HT-29 (cell line): ENCODE measurements at places on chromosomes 11 and 22. TPM values are rescaled to one million over a fixed set of nuclear protein-coding genes. Genes with fewer than 3 reads are reported as not detected.

GRCh38 chr11:8034106-8034585, 46.9 kb upstream of the TUB start:
- no peak for DNase-seq

GRCh38 chr22:46337870-46338269, 2.4 kb downstream of the TRMU start:
- no peak for DNase-seq

- DNase-seq = no peak
These were observed 6.4 kb downstream of the RCE1 start for GRCh38 chr11:66849501-66850234.

DNA sequence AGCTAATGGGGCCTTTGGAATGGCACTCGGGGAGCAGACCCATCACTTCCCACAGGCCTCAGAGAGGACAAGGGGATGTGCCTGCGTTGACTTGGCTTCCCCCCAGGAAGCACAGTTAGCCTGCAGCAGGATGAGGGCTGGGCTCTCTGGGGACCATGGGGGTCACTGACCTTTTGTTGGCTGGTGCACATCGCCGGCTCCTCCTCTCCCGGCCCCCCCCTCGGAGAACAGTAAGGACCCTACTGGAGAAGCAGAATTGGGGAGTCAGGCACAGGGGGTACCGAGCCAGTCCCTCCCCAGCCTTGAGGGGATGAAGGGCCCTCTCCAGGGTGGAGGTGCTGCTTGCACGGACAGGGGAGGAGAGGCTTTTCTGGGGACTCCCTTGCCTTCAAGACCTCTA, 32.8 kb downstream of the NRXN2 start:
- DNase-seq = no peak

GRCh38 chr11:78202733-78203167, 14.0 kb downstream of the USP35 start:
- no peak for DNase-seq

GRCh38 chr22:25370322-25370721, 150.9 kb downstream of the CRYBB2 start:
- no peak for DNase-seq

- no peak for DNase-seq
These were observed 388.6 kb downstream of the MN1 start for GRCh38 chr22:27412866-27413445.

DNA sequence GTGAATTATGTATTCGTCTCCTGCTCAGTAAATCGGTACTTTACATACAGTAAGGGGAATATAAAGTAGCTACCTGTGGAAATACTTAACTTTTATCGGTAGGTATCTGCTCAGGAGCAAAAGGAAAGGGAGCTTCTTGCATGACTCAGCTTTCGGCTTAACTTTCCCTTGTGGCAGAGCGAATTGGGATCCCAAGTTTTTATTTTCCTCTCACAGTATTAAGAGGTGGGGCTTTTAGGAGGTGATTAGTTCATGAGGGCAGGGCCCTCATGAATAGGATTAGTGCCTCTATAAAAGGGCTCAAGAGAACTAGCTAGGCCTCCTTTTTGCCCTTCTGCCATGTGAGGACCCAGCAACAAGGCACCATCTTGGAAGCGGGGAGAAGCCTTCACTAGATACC, 18.7 kb downstream of the RCN1 start:
- DNase-seq = no peak

DNA sequence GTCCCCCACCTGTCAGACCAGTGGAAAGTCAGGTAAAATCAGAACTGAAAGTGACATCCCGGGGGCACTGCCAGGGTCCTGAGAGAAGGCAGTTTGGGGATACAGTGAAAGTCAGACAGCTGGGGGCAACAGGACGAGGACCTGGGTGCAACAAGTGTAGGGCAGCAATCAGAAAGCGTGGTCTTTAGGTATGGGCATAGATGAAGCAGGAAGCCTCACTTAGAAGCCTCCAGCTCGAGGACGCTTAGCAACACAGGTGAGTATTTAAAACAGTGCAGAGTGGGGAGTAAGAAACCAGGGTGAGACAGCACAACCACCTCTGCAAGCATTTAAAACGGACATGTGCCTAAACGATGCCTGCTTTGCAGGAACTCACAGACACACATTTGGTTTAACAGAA, 64.6 kb upstream of the POU2AF1 start:
- DNase-seq = no peak

- peak; percentile 84 for DNase-seq
These were observed 3.6 kb downstream of the PLA2G6 start for GRCh38 chr22:38177926-38178604.

- DNase-seq = no peak
These were observed 246.2 kb downstream of the ST3GAL4 start for GRCh38 chr11:126601550-126602215.

DNA sequence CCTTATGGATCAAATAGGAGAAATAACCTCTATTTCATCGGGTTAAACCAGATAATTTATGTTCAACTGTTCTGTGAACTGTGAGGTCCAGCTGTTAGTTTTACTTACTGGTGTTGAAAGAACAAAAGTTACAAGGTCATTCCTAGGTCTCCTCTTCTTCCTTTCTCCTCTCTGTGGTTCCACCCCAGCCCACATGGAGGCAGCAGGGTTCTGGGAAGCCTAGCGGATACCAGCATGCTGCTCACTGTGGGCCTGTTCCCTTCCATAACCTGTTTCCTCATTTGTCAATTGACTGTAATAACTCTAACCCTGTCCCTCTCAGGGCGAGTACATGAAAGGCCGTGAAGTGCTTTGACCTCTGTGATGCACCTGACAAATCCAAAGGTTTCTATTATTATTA, 27.8 kb downstream of the RELT start:
- DNase-seq = peak; percentile 53

GRCh38 chr22:22579869-22580604, 21.0 kb upstream of the PRAME start:
- no peak for DNase-seq

DNA sequence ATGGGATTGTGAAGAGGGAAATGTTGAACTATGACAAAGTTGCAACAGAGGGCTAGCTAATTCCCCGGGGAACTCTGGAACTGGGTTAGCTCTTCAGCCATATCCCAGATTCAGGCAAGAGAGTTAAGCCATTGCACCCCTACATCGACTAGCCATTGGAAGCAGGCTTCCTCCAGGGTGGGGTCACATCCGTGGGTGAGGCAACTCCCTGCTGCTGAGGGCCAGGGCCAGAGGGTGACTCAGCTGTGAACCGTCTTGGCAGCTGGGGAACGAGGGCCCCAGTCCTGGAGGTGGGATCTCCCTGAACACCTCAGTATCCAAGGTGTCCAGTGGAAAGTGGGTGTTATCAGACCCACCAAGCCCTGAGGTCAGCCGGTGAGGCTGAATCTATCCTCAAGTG, 41.1 kb downstream of the RPS6KA4 start:
- no peak for DNase-seq

- no peak for DNase-seq
These were observed 2.3 kb downstream of the OPCML start for GRCh38 chr11:133529807-133530500.

DNA sequence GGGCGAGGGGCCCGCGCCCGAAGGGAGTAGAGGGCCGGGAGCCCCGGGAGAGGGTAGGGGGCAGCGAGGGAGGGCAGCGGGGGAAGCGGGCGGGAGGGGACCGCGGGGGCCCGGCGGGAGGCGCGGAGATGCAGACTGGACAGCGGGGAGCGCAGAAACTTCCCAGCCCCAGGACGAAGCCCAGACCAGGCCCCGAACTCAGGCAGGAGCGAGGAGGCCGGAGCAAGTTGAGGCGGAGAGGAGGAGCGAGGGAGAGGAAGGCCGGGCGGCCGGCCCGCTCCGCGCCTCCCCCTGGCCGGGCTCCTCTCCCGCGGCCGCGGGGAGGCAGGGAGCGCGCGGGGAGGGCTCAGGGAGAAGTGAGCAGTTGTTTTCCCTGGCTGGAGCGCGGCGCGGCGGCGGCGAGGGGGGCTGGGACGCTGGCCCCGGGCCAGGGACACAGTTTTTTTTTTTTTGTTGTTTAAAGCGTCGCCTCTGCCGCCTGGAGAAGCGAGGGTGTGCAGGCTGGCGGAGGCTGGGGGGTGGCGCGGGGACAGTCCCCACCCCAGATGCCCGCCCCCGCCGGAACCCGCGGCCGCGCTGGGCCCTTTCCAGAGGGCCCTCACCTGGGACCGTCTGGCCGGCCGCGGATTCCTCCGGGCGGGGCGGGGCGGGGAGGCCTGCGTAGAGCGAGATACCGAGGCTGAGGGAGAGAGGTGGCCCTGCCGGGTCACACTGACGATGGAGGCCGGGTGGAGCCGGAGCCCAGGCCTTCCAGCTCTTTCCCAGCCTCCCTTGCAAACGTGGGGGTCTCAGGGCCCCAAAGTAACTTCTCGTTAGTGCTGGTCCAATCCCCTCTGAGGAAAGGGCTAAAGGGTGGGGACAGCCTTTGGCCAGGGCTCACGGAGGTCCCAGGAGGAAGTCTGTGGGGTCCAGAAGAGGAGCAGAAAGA, at the start of gene LTBP3:
Gene LTBP3 (minus strand): TSS at position 358 of the 928 bp plus-strand sequence. CDS start 400 bp downstream, outside the sequence.
- DNase-seq = peak; percentile 87

DNA sequence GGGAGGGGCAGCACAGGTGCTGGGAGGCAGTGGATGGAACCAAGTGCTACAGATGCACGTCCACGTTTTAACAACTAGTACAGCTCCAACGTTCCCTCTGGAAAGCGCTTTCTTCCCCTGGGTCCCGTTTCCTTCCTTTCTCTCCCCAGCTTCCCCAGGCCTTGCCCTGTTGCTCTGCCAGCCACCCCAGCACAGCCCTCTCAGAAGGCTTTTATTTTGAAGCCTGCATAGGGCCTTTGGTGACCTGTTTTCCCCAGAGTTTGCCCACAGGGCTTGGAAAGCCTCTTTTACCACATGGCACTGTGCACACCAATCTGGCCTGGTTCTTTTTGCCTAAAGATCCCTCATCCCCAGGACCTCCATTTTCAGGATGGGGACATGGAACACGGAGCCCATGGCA, 13.9 kb upstream of the NCF4 start:
- no peak for DNase-seq

DNA sequence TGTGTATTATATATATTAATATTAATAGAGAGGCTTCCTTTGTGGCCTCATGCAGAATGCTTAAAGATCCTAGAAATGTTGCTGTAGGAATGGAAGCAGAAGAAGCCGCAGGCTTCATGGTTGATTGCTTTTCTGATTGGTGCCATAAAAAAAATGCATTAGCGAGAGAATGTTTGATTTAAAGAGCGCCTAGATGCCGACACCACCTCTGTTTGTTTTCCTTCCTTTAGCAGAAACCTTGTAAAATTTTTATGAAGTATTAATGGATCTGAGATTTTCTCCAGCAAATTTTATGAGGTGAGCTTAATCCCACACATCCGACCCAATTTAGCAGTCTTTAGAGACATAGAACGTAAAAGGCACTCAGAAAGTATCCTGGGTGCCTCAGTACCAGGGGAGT, 587.5 kb downstream of the NTM start:
- no peak for DNase-seq

DNA sequence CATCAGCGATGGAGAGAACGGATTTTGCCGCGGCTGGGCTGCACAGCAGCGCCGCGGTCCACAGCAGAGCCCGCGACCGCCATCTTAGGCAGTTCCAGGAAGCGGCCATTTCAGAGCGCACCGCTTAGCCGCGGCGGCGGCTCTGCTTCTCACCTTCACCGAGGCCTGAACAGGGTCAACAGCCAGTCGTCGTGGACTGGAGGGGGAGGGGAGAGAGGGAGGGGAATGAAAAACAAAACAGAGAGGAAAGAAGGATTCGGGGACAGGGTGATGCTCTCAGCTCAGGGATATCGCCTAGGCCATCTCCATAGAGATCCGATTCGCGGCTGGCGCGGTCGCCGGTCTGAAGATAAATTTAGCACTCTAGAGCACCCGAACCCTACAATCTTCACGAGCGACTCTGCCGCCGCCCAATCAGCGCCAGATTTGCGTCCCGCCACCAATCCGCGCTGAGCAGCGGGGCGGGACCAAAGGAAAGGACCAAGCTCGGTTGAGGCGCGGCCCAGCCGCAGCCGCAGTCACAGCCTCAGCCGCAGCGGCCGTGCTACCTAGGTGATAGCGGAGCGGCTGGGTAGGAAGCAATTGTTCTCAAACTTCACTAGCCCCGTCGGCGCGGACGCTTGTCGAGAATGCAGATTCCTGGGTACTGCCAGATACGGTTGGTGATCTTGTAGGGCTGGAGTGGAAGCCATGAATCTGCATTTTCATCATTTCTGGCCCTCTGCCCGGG, at the start of gene ZBED5:
Gene ZBED5 (minus strand): TSS at position 345 of the 730 bp plus-strand sequence. CDS start 3,108 bp downstream, outside the sequence.
- peak; percentile 100 for DNase-seq

- no peak for DNase-seq
These were observed 43.2 kb downstream of the KIAA1671 start for GRCh38 chr22:24995649-24996180.

- DNase-seq = no peak
These were observed 1068.3 kb downstream of the OPCML start for GRCh38 chr11:132464003-132464342.

DNA sequence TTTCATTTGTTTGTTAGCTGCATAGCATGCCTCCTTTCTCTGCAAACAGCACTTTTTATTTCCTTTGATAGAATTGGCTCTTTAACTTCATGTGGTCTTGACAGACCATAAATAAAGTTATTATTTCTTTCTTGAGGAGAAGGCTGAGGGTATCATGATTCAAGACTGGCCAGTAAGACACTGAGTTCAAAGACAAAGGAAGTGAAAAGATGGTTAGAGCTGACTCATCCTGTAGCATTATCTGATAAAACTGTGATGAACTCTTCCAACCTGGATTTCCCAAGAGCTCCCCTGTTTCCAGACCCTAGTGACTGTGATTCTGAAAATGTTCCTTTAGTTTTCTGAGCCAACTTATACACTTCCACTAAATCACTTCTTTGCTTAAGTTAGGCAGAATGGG, 179.3 kb upstream of the FAT3 start:
- DNase-seq = no peak

DNA sequence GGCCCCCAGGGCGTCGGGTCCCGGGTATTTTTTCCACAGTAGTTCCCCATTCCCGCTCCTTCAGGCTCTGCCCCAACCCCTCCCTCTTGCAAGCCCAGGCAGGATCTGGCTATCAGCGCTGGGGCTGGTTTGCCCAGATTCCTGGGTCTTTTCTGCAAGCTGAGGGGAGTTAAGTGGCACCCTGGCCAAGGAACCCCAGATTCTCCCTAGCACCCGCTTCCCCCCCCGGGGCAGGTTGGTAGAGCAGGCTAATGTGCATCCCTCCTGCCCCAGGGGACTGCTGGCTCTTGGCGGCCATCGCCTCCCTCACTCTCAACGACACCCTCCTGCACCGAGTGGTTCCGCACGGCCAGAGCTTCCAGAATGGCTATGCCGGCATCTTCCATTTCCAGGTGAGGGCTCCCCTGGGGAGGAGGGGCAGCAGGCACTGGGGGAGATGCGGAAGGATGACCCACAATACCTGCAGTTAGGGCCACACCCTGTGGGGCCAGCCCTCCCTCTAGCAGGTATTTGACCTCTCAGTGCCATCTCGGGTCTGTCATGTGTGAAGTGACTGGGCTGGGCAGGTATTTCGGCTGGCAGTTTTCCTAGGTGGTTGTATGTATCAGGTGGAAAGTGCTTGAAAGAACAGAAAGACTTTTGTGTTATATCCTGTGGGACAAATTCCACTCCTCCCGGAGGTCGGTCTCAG, 1.6 kb downstream of the CAPN1 start:
- DNase-seq = peak; percentile 56

GRCh38 chr11:101363706-101364275, 220.0 kb downstream of the TRPC6 start:
- DNase-seq = no peak

The PRR33 gene
- total RNA-seq = not detected in 2 replicates

The ANO1 gene
- 83.2 and 114 TPM in 2 replicates for total RNA-seq

The OR8D2 gene
- total RNA-seq = not detected in 2 replicates

The TSSK2 gene
- total RNA-seq = not detected in 2 replicates

The VPREB1 gene
- total RNA-seq = not detected in 2 replicates

The CCDC89 gene
- 0.13 TPM in 1 of 2 replicates, not detected in the other for total RNA-seq

The SYNGR1 gene
- not detected in 2 replicates for total RNA-seq

The CBLIF gene
- total RNA-seq = not detected in 2 replicates

The RNF121 gene
- total RNA-seq = 28.1 and 31.7 TPM in 2 replicates

The RFPL3 gene
- total RNA-seq = not detected in 2 replicates

The CSF2RB gene
- not detected in 2 replicates for total RNA-seq

The SLC5A1 gene
- total RNA-seq = 3.9 and 6.8 TPM in 2 replicates

The TCIRG1 gene
- 219 and 232 TPM in 2 replicates for total RNA-seq

The P2RY2 gene
- total RNA-seq = 36.4 and 39.5 TPM in 2 replicates
